ENCODE measurements at places on chromosomes 5 and 9. TPM values are rescaled to one million over a fixed set of nuclear protein-coding genes. Genes with fewer than 3 reads are reported as not detected.

The PTPRD gene
- total RNA-seq: 0.07 TPM

The EMB gene
- 161 TPM for total RNA-seq

DNA sequence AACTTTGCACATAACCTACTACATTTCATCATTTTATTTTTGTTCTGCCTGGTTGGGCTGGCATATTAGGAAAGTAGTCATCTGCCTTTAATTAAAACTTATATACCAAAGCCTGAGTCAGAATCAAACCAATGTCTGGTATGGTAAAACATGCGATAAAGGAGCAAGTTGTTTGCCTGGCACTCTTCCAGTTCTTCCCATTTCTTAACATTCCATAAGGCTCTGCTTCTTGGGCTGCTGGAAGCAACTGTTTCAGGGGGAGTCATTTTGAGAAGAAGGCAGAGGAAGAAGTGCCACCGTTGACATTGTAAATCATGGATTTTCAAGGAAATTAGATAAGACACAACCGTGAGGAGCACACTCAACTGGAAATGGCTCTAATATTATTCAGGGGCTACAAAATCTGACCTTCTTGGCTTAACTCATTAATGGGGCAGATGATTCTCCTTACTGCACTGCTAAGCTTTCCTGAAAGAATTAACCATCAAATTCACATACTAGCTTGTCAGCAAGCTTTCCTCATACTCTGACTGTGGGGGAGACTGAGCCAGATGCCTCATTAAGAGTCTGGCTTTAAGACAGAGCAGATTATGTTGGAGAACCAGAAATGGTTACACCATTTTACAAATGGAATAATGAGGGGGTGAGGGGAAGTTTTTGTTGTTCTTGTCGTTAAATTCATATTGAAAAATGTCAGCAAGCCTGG is 391.0 kb downstream of the TMEM232 start:
- H3K36me3 ChIP-seq: no peaks in the 10 kb centered on the region
- no peaks in the 10 kb centered on the region for H3K27me3 ChIP-seq
- H3K27ac ChIP-seq: no peak overlapping the region
- DNase-seq: no peak

GRCh38 chr9:107388890-107389289 is 100.7 kb downstream of the KLF4 start:
- no peaks in the 10 kb centered on the region for H3K4me1 ChIP-seq
- H3K4me3 ChIP-seq: no peak overlapping the region
- no peak overlapping the region for H3K27ac ChIP-seq

DNA sequence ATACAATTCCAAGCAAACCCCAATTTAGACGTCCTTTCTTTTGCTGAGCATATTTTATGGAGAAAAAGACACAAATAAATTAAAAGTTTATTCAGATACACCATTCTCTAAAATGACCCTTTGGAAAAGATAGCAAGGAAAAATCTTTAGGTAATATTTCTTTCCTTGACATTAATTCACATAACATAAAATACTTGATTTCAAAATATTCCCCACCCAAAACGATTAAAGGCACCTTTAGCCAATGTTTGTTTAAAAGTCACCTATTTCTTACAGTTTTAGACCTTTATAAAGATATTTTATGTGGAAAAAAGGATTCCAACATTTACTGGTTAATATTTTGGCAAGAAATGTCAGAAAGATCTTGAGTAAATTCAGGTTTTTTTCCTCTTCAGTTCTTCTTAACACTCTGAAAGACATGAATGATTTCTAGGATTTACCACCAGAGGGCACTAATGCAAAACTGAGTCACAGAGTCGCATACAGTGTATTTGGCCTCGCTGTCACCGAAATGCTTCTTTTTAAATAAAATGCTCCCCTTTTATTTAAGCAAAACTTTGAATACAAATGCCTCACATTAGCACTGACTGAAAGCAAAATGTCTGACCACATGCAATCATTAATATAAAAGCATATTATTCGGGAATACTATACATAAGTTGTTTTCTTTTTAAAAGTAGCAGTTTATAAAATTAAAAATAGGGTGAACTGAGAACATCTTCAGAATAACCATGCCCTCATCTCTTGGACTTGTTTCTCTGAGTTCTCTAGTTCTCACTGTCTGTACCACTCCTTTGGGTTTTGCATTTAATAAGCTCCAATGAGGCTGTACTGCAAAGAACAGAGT is 122.5 kb downstream of the SLC1A3 start:
- no peak overlapping the region for H3K27ac ChIP-seq
- no peak for DNase-seq
- H3K36me3 ChIP-seq: no peaks in the 10 kb centered on the region
- H3K4me3 ChIP-seq: no peak overlapping the region
- peaks cover 9% of the 10 kb centered on the region for H3K27me3 ChIP-seq
- H3K4me1 ChIP-seq: peaks cover 7% of the 10 kb centered on the region

- DNase-seq: no peak
- H3K27me3 ChIP-seq: peaks cover 4% of the 10 kb centered on the region
- no peak overlapping the region for H3K4me3 ChIP-seq
- H3K36me3 ChIP-seq: no peaks in the 10 kb centered on the region
Measured at GRCh38 chr5:127088251-127088650, 14.9 kb upstream of the C5orf63 start.
